ENCODE measurements at places on chromosomes 7 and 10.

GRCh38 chr7:10225275-10225674 is 748.4 kb upstream of the PHF14 start:
- no peak for DNase-seq

- no peak for DNase-seq
Measured at GRCh38 chr10:128851281-128851680, 615.8 kb upstream of the MGMT start.

- DNase-seq, result no peak
Measured at GRCh38 chr7:140661124-140661523, 11.6 kb upstream of the ADCK2 start.

DNA sequence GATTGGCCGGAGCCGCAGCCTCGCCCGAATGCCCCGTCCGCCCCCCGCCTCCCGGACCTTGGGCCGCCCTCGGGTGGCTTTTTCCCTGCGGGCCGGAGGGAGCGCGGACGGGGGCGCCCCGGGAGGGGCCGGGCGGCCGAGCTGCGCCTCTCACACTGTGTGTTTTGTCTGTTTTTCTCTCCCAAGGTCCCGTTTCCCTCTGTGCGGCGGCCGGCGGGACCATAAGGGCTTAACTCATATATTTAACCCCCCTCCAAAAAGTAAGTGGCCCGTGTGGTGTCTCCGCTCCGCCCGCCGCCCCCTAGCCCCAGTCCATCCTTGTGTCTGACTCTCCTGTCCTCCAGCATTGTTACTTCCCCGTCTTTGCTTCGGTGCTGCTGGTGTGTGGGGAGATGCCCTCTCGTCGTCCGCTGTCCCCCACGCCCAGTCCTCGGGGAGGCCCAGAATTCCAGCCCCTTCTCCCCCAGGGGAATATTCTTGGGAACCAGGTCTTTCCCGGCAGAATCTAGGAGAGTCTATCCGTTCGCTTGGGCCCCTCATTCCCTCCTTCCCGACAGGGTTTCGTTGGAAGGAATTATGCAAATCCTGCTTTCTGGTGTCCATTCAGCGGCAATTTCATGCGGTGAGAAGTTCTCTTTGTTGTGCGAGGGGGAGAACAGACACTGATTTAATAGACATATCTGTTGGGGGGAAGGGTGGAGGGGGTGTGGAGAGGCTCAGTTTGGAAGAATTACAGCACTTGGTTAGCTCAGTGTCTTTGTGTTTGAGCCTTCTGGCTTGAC is 1.3 kb downstream of the LCOR start:
- peak; percentile 25 for DNase-seq

DNA sequence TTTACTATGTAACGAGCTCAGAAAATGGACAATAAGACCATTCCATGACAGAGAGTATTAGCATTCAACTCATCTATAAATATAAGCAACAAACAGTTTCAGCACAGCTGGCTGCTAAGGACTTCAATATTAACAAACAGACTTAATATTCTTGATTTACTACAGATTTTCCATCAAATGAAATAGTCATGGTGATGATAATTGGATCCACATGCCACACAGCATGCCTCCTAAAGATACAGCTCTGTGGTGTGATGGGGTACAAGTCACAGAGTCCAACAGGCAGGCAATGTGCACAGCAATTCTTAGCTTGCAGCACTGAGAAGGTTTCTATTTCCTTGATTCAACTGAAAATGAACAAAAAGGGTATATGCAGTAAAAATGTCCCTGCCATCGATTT is 54.0 kb downstream of the DOCK4 start:
- no peak for DNase-seq

DNA sequence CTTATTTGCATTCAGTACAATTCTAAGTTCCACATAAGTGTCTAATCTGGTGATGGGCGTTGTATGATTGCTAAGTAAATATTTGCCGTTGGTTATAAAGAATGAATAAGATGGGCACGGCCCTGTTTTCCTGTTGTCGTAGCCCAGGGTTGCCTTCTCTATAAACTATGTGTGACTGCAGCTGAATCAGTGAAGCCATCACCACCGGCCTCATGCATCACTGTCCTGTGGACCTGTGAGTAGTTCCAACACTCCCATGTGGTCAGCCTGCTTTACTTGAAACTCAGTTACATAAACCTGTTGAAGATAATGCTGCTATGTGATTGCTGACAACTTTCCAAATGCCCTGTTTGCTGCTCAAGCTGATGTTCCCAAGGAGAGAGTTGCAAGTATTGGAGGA is 21.6 kb upstream of the KLF6 start:
- no peak for DNase-seq

DNA sequence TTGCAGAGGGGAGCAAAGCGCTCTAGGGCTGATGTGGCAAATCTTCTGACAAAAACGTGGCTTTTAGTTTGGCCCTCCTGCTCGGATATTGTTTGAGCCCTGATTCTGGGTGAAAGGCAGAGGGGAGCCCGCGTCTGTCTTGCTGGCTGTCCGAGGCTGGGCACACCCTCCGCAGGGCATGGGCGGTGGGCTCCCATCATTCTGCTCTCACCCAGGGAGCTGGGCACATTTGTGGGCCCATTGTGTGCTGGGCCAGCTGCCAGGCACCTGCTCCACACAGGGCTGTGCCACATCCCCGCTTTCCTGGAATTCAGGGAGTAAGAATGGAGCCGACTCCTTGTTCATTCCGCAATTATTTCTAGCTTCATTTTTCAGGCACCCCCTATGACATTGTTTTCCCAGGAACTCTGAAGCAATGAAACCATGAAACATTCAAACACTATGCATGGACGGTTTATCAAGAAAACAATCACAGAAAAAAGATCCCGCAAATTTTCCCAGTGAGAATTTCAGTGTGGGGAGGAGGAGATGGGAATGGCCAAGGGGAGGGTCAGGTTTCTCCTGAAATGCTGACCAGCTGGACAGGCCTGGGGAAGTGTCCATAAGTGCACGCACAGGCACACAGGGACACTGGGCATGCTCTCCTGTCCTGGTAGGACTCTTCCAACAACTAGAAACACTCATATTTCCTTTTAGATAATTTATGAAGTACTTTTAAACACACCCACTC is 341.1 kb downstream of the CXCL12 start:
- DNase-seq, result no peak

DNA sequence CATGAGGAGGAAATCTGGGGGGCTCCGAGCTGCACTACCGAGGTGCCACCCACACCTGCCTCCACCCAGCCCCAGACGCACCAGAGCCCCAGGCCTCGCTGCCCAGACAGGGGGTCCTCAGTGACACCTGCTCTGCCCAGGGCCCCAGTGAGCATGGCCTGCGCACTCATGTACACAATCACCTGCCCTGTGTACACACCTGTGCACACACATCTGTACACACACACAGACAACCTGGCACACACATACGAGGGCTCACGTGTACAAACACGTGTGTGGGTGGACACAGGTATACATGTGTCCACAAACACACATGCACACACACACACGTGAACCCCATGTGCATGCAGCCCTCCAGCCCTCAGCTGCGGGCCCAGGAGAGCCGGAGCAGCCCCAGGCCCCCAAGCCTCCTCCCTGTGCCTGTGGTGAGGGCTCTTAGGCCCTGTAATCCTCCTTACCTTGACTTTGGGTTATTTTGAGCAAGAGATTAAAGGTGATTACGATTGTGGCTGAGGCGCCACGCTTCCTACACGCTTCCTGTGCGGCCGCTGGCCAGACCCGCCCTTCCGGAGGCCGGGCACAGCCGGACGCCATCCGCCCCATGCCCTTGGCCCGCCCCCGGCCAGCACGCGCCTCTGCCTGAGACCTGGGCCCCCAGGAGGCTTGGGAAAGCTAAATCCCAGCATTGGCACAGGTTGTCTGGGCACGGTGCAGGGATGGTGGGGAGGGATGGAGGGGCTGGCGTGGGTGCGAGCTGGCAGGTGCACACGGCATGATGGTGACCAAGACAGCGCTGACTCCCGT is 71.9 kb downstream of the ELFN1 start:
- DNase-seq, result no peak

- DNase-seq, result no peak
Measured at GRCh38 chr10:129962031-129962871, 1.8 kb downstream of the EBF3 start.

DNA sequence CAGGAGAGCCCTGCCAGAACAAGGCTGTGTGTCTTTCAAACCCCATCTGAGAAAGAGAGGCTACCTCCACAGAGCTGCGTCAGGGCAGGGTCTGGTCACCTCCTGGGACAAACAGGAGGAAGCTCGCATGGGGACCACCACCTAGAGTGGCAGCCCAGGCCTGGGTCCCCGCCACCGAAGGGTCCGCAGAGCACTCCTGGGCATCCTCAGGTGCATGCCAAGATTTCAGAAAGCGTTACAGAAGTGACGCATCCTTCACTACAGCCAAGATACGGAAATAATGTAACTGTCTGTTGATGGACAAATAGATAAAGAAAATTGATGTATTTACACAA is 42.6 kb downstream of the GSDME start:
- DNase-seq, result no peak

DNA sequence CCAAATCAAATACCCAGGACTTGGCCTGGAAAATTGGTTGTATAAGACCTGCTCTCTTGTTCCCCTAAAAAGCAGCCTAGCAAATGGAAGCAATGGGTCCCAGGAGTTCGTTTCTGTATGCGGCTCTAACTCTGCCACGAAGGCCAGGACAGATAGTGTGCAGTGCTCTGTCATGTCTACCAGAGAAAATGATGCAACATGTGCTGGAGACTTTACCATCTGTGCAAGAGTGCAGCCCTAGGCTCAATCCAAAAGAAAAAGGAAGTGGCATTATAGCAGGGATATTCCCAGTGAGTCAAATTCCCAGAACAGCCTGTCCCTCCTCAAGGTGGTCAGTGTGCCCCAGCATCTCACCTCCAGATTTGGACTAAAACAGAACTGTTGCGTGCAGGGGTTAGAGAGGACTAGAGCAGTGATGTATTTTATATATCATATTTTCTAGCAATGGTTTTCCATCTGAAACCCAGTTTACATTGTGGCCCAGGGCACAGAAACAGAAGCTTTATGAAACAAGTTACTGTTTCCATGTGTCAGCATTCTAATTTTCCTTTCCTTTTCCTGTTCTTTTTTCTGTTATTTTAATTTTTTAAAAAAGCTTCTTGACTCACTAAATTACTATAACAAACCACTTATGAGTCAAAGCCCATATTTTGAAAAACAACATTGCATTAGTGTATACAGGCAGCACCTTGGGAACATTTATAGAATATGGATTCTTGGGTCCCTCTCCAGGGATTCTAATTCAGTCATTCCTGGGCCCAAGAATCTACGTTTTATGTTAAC is 311.2 kb downstream of the RNLS start:
- DNase-seq, result peak; percentile 13

DNA sequence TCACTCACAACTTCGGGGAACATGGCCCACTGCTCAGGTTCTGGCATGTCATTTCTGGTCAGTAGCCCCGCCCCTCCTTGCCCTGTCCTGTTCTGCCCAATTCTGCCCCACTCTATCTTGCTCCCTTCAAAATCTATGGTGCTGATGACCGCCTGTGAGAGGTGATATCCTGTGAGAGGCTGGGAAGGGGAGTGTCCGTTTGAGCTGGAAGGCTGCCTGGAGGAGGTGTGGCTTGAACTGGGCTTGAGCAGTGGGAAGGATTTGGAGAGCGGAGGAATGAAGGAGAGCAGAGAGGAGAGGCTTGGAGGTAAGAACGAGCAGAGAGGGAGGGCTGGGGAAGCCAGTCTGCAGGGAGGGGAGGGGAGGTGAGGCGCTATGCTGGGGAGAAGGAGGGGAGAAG is 145.3 kb downstream of the RPS24 start:
- DNase-seq, result no peak

- peak; percentile 7 for DNase-seq
Measured at GRCh38 chr10:4285121-4285520, 500.1 kb upstream of the KLF6 start.

GRCh38 chr7:70782796-70783195 is 349.1 kb upstream of the GALNT17 start:
- DNase-seq, result no peak

GRCh38 chr7:111743244-111743847 is 181.1 kb upstream of the IMMP2L start:
- DNase-seq, result no peak

GRCh38 chr7:4993471-4993870 is 34.5 kb upstream of the MMD2 start:
- no peak for DNase-seq

GRCh38 chr7:116212869-116213268 is 2.5 kb downstream of the TES start:
- no peak for DNase-seq

DNA sequence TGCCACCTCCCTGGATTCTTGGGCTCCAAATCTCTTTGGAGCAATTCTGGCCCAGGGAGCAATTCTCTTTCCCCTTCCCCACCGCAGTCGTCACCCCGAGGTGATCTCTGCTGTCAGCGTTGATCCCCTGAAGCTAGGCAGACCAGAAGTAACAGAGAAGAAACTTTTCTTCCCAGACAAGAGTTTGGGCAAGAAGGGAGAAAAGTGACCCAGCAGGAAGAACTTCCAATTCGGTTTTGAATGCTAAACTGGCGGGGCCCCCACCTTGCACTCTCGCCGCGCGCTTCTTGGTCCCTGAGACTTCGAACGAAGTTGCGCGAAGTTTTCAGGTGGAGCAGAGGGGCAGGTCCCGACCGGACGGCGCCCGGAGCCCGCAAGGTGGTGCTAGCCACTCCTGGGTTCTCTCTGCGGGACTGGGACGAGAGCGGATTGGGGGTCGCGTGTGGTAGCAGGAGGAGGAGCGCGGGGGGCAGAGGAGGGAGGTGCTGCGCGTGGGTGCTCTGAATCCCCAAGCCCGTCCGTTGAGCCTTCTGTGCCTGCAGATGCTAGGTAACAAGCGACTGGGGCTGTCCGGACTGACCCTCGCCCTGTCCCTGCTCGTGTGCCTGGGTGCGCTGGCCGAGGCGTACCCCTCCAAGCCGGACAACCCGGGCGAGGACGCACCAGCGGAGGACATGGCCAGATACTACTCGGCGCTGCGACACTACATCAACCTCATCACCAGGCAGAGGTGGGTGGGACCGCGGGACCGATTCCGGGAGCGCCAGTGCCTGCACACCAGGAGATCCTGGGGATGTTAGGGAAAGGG is 913 bp downstream of the NPY start:
- DNase-seq, result peak; percentile 9

DNA sequence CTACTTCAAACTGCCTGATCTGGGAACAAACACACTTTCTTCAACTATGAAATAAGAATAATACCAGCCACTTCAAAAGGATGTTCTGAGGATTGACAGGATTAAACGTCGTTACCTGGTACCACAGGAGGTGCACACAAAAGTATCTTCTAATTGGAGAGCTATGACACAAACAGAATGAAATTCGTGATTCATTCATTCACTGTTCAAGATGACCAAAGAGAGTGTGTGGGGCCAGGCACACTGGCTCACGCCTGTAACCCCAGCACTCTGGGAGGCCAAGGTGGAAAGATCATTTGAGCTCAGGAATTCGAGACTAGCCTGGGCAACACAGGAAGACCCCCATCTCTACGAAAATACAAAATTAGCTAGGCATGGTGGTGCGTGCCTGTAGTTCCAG is 50.9 kb downstream of the SFMBT2 start:
- no peak for DNase-seq

- no peak for DNase-seq
Measured at GRCh38 chr10:122347170-122347841, 27.2 kb upstream of the PLEKHA1 start.

DNA sequence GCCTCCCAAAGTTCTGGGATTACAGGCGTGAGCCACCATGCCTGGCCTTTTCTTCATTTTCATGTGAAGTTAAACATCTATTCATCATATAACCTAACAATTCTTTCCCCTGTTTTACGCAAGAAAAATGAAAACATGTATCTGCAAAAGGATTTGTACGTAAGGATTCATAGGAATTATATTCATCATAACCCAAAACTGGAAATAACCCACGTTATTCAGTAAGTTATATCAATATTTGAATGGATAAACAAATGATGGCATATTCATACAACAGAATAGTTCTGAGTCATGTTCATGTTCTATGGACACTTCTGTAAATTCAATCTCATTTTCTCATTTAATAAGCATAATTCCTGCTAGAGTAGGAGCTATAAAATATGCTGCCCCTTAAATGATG is 35.2 kb upstream of the CAV2 start:
- no peak for DNase-seq
